ENCODE measurements at places on chromosomes 11 and 22.

GRCh38 chr11:86210898-86211297, 33.7 kb upstream of the EED start:
- no peak for DNase-seq

DNA sequence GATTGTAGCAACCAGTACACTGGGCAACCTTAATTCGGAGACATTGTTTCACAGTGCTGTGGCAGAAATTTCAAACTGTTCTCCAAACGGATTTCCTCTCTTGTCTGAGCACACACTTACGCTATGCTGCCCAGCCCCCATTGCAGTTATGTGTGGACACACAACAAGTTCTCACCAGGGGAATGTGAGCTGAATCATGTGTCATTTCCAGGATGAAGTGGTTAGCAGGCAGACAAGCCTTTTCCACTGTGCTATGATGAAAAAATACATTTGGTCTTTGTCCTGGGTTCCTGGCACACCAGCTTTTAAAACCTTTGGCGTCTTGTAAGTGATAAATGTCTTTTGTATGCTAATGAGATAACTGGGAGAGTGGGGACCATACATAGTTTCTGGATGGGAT, 46.9 kb upstream of the SYT9 start:
- no peak for DNase-seq

- DNase-seq, result no peak
Measured at GRCh38 chr11:4064278-4064955, 30.2 kb upstream of the RRM1 start.

GRCh38 chr11:10388101-10388500, 67.0 kb upstream of the AMPD3 start:
- no peak for DNase-seq

DNA sequence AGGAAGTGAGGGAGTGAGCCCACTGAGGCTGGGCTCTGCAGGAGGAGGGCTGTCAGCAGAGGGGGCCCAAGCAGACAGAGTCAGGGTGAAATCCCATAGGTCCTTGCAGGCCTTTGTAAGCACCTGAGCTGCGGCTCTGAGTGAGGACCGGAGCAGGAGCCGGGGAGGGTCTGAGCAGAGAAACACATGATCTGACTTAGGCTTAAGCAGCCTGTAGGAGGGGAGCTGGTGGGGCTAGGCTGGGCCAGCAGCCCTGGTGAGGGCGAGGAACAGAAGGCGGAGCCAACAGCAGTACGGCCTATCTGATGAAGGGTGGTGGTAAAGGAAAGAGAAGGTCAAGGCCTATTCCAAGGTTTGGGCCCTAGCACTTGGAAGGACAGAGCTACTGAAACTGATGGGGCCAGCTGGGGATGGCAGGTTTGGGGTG, 26.9 kb upstream of the CBX7 start:
- no peak for DNase-seq

Measured in activated T-helper 1 cell treated with anti-CD3 and anti-CD28 coated beads, Interleukin-2, amount 50 U/mL, for 16 hours (primary cell).